Stimulated activated naive CD8-positive, alpha-beta T cell treated with anti-CD3 and anti-CD28 coated beads, Interleukin-15, Interleukin-2, amounts not matched to agents 100 U/mL and 50 U/mL, for 24 hours (primary cell): ENCODE measurements at places on chromosomes 4 and X.

- no peak for DNase-seq
These were observed 113.5 kb downstream of the RPA4 start for GRCh38 chrX:96997196-96997595.

DNA sequence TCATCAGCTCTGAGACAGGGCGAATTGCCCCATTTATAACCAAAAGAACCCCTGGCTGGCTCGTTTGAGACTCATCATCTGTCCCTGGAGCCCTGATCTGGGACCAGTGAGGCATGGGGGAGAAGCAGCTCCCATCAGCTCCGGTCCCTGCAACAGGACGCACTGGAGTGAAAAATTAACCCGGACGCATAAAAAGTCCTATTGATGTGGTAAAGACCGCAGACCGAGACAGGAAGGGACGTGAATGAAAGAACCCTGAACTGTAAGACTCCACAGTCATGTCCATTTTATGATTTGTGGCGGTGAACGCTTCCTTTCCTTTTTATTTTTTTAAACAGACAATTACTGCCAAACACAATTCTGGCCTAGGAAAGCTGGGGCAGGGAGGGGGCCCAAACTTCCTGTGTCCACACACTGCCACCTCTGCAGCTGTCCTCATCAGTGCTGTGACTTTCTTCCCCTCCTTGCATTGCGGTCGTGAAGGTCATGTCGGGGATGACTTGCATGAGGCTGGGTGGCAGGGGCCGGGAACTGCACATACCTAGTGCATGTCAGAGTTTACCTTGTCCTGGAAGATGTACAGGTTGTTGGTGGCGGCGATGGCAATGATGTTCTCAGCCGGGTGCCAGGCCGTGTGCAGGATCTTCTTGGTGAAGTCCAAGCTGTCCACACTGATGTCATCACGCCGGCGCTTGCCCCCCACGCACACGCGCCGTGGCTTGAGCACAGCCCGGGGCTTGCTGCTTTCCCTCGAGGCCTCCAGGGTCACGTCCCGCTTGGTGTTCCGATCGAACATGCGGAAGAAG is 53.3 kb downstream of the WFS1 start:
- no peak for DNase-seq

DNA sequence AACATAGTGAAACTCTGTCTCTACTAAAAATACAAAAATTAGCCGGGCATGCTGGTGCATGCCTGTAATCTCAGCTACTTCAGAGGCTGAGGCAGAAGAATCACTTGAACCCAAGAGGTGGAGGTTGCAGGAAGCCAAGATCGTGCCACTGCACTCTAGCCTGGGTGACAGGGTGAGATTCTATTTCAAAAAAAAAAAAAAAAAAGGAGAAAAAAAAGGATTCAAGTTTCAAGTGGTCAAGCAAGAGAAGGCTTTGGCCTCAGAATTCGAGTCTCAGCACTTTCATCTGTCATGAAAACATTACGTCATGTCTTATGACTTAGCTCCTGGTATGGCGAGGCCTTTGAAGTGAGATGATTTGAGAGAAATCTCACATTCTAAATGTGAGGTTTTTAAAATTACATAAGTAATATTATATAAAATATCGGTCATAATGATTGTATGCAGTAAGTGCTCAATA is 21.2 kb upstream of the DHRSX start:
- no peak for DNase-seq

DNA sequence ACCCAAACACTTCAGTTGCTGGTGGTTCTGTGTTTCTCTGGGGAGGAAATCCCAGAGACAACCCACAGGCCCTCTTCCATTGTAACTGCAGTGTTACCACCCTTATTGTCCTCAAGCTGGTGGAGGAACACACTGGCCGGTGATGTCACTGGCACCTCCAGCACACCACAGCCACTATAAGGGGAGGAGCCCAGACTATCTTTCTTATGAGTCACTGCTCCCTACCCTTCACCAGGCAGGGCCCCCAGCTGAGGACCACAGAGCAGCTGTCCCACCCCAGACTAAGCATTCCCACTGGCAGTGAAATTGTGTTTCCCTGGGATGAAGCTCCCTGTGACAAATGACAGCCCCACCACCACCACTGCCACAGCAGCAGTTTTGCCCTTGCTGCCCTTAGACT is 171.8 kb upstream of the FGF16 start:
- no peak for DNase-seq

DNA sequence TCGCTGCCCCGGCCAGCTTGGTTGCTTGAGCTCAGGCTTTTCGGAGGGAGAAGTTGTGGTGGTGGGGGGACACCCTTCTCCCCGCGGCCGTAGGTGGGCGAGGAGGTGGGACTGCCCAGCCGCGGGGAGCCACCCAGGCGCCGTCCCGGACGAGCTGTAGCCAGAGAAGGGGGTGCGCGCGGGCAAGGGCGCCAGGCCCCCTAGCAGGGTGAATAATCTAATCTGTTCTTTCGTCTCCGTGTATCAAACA is 3.1 kb downstream of the MID1IP1 start:
- no peak for DNase-seq

GRCh38 chr4:41399231-41399630 is 138.7 kb upstream of the LIMCH1 start:
- DNase-seq = no peak

DNA sequence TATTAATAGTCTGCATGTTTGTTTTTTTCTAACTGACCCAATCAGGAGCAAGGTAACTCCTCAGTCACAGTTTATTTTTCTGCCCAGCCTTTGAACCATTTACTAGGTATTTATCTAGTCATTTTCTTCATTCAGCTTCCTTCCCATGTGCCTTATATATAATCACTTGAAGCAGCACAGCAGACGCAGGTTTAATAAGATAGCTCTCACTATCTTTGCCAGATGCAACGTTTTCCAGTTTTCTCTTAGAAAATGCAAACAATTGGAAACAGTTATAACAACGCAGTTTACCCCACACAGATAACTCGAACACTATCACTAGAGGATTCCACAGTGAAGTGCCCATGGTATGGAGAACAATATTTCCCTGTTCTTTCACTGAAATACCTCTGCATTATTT is 56.4 kb upstream of the NFKB1 start:
- DNase-seq = no peak

- no peak for DNase-seq
These were observed 22.3 kb downstream of the RBMX start for GRCh38 chrX:136858007-136858756.

- no peak for DNase-seq
These were observed 69.2 kb downstream of the GALNT7 start for GRCh38 chr4:173237762-173238161.
